Stimulated activated CD4-positive, alpha-beta T cell treated with anti-CD3 and anti-CD28 coated beads, Interleukin-15, amount 100 ng/mL, for 48 hours (primary cell): ENCODE measurements at places on chromosomes 4 and X.

- DNase-seq: no peak
Measured at GRCh38 chrX:11398785-11399184, 105.6 kb downstream of the AMELX start.

DNA sequence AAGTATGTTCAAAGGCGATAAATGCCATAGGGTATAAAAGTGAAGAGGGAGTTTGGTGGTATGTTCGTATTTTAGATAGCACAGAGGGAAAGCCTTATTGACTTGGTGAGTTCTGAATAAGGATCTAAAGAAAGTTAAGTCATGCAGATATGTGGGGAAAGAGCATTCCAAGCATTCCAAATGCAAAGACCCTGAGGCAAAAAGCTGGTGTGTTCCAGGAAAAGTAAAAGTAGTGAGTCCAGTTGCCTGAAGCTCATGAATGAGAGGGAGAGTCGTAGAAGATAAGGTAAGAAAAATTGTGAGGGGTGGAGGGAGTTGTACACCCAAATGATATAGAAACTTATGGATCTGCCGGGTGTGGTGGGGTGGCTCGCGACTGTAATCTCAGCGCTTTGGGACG is 426.7 kb downstream of the RPA4 start:
- DNase-seq: no peak

DNA sequence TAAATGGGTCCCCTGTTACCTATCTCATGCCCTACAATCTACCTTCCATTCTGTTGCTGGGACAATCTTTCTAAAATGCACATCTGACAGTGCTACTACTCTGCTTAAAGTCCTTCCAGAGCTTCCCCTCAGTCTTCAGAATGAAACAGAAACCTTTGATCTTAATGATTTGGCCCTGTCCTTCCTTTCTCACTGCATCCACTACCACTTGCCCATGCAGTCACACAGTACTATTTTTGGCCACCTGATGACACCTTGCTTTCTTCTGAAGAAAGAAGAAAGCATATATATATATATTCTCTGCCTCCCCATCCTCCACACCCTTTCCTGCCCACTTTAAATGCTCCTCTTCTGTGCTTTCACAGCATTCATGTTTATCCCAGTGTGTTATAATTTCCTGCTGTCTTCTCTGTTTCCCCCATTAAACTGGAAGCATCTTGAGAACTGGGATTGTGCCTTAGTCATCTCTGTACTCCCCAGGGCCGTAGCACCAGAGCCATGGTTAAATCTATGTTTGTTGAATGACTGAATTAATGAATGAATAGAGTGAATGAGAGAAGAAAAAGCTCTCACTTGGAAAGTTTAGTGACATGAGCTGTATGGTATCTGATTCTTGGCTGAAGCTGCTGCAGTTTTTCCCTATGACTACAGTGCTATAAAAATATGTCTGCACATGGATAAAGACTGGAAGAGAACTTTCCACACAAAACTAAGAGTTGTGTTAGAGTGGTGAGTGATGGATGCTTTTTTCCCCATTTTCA is 56.2 kb downstream of the RTL9 start:
- no peak for DNase-seq

GRCh38 chr4:93748373-93749291 is 79.9 kb upstream of the ATOH1 start:
- no peak for DNase-seq

DNA sequence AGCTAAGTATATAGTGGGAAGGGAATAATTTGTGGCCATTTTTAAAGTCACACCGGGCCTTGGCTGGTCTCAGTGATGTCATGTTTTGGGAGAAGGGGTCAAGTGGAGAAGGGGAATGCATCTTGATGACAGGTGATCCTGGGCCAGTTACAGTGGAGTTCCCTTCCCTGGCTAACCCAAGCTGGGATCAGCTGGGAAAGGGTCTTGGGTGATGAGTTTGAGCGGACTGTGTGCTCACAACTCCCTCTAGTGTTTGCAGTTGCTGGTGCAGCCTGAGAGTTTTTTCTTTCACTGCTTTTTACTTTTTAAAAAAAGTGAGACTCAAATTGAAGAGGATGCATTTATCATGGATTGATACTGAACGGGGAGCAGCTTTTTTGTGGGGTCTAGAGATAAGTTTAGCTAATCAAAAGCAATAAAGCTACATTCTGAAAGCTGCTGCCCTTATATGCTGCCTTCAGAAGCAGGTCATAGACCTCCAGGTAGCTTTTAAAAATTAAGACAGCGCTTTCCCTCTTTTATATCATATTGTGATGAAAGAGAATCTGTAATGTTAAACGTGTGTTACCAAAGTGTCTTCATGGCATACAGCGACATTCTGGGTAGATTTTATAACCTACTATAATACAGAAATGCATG is 164.7 kb downstream of the DCLK2 start:
- no peak for DNase-seq

- DNase-seq: no peak
Measured at GRCh38 chr4:6065934-6066590, 47.8 kb upstream of the C4orf50 start.

DNA sequence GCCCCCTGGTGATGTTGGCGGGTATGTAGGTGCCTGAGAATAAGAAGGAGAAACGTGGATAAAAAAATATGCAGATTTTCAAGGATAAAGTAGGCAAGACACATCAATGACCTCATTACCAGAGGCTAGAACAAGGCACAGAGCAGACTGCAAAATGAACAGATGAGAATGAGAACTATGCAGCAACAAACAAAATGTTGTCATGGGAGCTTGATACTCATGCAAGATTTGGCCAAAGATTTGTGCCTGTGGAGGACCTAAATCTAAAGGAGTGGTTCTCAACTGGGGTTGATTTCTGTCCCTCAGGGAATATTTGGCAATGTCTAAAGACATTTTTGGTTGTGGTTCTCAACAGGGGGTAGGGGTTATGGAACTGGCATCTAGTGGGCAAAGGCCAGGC is 177.3 kb downstream of the FRMPD4 start:
- no peak for DNase-seq

- no peak for DNase-seq
Measured at GRCh38 chr4:53228036-53228435, 137.8 kb downstream of the SCFD2 start.

DNA sequence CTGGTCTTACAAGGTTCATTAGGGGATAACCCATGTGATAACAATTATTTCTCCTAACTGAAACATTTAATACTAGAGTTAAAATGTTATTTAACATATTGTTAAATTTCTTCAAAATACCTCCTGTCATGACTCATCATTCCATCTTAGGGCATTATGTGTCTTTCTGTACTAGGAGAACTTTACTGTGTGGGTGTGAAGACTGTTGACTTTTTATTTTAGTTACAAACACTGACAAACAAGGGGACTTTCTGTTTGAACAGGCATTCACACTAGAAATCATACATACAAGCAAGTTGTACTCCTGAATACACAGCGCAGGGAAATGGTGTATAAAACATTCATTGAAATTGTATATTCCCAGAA is 175.9 kb downstream of the FBXW7 start:
- DNase-seq: no peak

DNA sequence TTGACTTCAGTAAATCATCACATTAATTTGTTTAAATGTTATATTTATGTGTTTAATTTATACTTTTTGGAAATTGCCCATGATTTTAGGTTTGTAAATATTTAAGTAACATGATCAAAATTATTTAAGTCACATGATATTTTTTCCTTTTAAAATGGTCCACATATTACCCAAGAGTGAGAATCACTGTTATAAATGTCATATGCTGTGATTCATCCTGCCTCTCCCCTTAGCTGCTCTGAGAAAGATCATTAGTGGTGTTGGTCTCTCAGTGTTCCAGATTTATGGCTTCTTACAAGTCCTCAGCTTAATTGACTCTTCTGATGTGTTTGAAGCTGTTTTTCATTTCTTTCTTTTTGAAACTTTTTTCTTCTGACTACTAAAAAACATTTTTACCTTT is 70.1 kb downstream of the SPANXN4 start:
- DNase-seq: no peak
